ENCODE measurements at places on chromosomes 16 and 17. TPM values are rescaled to one million over a fixed set of nuclear protein-coding genes. Genes with fewer than 3 reads are reported as not detected.
A peak's percentile ranks its signal among the peaks of the same experiment; 100 is the strongest.

DNA sequence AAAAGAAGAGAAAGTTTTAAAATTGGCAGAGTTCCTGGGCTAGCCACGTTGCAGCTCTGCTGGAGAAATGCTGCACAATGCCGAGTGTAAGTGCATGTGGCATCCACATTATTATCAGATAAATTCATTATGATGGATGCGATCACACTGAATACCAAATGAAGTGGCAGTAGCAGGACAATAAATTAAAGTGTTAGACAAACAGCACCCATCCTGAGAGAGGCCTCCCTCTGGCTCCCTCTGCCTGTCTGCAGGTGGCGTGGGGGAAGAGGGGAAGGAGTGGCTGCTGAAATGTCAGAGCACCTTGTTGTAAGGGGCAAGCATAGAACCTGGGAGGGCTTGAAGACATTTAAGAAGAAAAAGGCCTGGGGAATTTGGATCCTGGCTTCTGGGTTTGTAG lies 324.1 kb downstream of the HAPSTR1 start:
- DNase-seq = no peak

DNA sequence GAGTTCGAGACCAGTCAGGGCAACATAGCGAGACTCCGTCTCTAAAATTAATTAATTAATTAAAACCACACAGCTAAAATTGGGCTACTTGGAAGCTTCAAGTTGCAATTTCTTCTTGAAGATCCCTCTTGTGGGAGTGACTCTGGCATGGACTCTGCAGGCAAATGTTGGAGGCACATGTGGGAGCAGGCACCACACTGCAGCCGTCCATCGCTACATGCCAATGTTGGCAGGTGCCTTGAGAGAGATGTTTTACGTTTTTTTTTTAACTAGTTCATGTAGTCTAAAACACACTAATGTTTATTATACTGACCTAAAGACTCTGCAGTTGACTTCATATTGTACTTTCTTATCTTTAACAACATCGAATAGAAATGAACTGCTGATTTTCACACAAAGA lies 7.9 kb upstream of the CCL8 start:
- DNase-seq = no peak

GRCh38 chr16:75306099-75306762 lies 54.8 kb upstream of the BCAR1 start:
- DNase-seq = no peak

GRCh38 chr16:70444249-70445063 lies 5.6 kb upstream of the ST3GAL2 start:
- DNase-seq = no peak

Gene SKAP1
- polyA plus RNA-seq = 117 TPM

Gene TMEM100
- 4.9 TPM for polyA plus RNA-seq

GRCh38 chr17:32878211-32878610 lies 1.3 kb upstream of the MYO1D start:
- peak; percentile 90 for DNase-seq

GRCh38 chr17:39928858-39929645 lies 1.5 kb downstream of the LRRC3C start:
- DNase-seq = peak; percentile 47

DNA sequence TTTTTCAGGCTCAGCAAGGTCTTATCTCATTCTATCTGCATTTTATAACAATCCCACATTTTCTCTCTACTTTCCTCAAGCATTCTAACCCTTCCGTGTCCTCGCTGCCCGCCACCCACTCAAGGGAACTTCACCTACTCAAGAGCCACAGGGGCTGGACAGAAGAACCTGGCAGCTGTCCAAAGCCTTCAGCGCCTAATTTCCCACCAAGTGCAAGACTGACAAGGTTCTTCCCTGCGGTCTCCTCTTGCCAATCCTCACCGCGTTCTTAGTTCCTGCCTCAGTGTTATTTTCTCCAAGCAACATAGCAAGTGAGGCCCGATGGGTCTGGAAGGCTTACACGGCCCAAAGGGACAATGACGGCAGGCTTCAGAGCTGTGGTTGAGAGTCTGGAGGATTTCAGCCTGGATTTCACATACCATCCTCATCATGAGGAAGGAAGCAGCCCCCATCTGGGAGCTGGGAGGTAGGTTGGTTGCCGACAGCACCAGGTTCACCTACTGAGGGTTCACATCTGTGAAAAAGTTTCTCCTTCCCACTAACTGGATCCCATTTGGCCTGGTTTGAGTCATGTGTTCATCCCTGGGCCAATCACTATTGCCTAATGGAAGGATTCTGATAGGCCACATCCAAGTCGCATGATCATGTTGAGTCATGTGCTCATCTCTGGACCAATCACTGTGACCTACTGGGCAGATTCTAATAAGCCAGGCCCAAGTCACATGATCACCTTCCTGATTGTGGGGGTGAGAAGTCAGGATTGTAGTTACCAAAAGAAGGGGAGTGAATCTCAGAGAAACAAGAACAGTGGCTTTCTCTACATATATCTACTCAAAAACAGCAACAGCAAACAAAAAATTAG lies 108.2 kb downstream of the N4BP1 start:
- DNase-seq = no peak

- no peak for DNase-seq
Observed at GRCh38 chr17:57438066-57438731, 181.9 kb downstream of the MSI2 start.

GRCh38 chr16:88529596-88529995 lies 40.6 kb upstream of the ZC3H18 start:
- no peak for DNase-seq

GRCh38 chr17:57068222-57068658 lies 16.8 kb upstream of the AKAP1 start:
- no peak for DNase-seq

GRCh38 chr16:12110361-12111107 lies 134.0 kb downstream of the SNX29 start:
- no peak for DNase-seq

- no peak for DNase-seq
Observed at GRCh38 chr16:30046588-30046987, 15.5 kb upstream of the TLCD3B start.
